ENCODE measurements at places on chromosomes 4 and X.
A peak's percentile ranks its signal among the peaks of the same experiment; 100 is the strongest.

DNA sequence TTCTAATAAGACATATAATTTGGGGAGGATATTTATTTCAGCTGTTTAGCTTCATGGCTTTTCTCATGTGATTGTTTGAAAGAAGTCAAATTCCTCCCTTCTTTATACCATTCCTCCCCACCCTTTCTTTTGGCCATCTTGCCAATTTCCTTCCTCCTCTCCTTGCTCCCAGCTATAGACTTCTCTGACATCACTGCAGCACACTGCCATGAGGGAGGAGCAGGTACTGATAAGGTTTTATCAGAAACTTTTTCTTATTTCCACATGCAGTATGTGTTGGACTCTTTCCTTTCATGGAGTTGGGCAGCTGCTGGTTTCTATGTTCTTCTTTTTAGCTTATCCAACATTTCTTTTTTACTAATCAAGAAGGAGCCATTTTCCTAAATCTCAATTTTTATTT is 481.7 kb upstream of the NR3C2 start:
- no peak for DNase-seq

DNA sequence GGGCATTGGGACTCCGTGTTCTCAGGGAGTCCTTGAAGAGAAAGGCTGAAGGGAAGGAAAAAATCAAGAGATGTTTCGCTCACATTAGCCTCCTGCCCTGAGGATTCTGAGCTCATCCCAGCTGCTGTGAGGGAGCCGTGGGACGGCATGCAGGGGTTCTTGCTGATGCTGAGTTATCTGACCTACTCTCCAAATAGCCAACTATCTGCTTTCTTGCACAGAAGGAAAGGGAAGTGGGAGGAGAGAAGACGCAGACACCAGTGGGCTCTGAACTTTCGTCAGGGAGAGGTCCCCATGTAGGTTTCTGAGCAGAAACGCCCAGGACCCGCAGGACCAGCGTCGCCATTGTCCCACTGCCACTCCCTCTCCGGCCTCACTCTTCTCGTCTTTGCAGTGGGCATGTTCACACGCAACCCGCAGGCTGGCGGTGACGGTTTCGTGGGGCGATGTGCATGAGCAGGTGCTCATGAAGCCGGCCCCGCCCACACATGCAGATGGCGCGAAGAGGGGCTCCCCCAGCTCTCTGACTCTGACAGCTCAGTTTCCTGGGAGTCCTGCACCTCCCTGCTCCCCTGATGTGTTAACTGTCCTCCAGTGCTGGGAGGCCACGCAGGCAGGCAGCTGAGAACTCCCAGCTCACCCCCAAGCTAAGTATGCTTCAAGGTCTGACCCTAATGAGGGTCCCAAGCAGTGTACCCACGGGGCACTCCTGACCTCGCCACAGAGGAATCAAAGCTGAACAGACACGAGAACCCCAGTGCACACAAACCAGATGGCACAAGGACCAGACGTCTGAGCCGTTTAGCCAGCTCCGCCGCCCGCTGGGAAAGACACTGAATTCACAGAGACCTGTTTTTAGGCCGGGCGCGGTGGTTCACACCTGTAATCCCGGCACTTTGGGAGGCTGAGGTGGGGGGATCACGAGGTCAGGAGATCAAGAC is 13.6 kb upstream of the ABLIM2 start:
- no peak for DNase-seq

GRCh38 chr4:54679813-54680212 is 22.1 kb downstream of the KIT start:
- DNase-seq: no peak

DNA sequence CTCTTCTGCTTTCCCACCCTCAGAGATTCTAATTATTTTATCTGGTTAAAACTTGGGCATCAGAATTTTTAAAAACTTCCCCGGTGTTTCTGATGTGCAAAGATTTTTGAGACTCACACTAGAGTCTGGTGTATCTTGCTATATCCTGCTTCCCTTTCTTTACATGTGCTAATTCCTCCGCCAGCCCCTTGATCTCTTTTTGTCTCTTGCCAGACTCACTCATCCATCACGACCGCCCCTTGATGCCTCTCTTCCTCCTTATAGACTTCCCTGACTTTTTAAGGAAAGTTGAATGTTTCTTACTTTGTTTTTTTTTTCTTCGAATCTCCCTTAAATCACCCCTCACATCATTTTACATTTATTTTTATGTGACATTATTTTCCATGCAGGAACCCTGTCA is 274.9 kb upstream of the PITX2 start:
- no peak for DNase-seq

- DNase-seq: no peak
Observed at GRCh38 chrX:7062276-7062675, 85.2 kb upstream of the STS start.

DNA sequence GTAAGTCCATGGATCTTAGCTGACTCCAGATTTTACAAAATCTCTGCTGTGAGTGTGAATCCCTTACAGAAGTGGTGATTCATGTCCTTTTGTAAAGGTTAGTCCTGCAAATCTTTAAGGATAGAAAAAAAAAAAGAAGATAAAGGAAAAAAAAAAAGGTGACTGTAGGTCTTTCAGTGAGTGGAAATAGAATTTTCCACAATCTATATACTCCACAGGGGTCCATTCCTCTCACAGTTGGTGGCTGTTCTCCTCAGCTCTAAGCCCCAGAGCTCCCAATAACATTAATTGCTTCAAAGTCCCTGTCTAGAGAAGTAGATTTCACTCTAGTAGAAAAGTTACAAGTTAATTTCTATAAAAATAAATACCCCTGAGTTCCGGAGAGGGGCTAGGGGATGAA is 189.1 kb downstream of the NDST4 start:
- DNase-seq: no peak

GRCh38 chrX:37314531-37314930 is 34.6 kb upstream of the PRRG1 start:
- DNase-seq: no peak

DNA sequence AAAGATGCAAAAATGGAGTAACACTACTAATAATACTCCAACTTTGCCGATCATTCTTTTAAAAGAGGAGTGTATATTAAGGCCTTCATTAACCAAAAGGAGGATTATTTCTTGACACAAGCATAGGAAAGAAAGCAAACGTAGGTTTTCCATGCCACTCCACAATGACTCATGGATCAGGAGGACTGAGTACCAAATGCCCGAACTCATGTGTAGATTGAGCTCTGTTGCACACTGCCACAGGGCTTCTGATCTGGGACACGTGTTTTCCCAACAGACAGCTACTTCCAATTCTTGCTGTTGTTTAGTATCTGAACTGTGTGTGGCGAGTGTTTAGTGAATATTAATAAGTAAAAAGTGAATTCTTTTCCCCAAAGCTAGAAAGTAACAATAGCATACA is 131.2 kb downstream of the LDB2 start:
- DNase-seq: no peak

DNA sequence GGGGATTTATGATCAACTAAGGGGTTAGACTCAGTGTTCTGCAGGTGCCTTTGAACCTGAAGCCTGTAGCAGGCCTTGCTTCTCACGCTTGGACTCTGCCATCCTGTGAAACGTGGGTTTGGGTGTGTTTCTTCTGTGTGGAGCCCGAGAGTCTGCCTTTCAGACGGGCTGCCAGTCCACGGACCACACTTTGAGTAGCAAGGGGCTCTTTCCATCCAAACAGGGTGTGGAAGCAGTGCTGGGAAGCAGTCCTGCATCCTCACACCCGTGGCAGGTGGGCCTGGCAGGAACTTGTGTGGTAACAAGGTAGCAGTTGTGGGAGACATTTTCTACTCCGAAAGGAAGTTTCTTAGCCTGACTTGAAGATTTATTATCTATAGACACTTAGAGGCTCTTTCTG is 22.7 kb downstream of the RGS12 start:
- DNase-seq: no peak

DNA sequence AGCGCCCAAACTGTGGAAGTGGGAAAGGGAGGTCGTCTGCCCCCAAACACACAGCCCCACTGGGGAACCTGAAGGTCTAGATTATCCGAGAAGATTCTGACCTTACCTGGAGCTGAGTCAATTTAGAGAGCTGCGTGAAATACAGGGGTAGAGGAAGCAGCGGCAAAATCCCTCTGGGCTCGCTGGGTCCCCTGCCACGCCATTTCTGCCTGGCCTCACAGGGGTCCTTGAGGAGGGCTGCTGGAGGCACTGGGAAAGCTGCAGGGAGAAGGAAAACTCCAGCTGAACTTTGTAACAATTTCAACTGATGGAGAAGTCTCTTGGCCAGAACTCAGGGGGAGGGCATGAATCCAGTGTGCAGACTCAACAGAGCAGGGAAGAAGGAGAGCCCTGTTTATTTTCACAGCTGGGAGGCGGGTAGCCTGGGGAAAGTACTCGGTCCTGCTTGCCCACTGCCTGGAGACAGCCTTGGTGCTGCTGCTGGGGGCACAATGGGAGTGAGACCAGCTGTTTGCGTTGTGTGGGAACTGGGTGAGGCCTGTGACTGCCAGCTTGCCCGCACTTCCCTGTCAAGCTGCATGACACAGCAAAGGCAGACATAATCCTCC is 93.2 kb upstream of the MAPK10 start:
- no peak for DNase-seq

- no peak for DNase-seq
Observed at GRCh38 chr4:185849664-185850550, 37.9 kb upstream of the SORBS2 start.

DNA sequence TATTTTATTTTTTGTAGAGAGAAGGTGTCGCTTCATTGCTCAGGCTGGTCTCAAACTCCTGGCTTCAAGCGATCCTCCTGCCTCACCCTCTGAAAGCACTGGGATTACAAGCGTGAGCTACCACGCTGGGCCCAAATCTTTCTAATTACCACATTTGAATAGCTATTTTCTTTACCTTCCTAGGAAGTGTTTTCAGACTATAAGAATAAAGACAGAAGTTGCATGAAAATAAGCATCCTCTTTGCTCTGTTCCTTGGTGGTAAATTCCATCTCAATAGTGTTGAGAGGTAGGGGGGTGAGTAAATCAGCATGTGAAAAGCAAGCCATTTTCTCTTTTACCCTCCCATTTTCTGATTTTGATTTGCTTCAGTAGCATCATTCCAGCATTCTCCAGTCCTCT is 122.4 kb downstream of the LARP7 start:
- DNase-seq: no peak

GRCh38 chr4:77994194-77994721 is 62.9 kb upstream of the FRAS1 start:
- DNase-seq: no peak

DNA sequence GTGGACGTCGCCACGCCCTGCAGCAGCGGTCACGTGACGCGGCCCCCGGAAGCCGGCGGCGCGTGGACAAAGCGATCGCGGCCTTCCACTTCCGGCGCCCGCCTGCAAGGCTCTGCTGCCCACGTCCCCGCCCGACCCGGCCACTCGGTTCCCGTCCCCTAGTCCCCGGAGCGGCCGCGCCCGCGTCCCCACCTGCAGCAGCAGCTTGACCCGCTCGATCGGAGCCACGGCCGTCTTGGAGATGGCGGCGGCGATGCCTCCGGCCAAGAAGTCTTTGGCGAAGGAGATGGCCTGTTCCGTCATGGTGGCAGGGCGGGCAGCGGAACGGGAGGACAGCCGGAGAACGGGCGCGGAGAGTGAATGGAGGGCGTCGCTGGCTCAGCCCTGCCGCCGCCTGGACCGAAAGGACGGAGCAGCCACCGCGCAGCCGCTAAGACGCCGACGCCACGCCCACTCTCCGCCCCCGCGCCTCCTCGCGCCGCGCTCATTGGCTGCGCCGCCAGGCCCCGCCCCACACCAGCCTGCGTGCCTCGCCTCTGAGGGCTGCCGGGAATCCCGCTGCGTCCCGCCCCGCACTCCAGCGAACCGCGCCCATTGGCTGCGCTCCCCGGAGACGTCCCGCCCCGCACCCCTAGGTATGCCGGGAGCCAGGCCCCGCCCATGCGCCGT is at the start of gene SLC25A6:
TSS of gene SLC25A6 (minus strand) at position 407 of the 669 bp plus-strand sequence. CDS start at position 303, 104 bp downstream.
- peak; percentile 100 for DNase-seq

DNA sequence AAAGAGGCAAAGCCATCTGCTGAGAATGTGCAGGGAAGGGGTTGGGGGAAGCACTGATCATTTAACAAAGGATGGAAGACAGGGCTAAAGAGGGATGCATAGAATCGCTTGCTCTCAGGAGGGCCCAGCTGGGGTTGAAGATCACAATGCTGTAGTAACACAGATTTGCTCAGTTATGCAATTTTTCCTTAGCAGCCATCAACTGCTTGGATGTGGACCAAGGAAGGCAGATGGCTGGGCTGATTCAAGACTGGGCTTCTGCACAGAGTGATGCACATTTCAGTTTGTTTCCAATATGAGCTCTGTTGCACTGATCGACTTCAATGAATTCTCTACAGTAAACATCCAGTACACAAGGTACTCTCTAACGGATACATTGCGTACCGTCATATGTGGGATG is 127.8 kb upstream of the TBL1X start:
- no peak for DNase-seq

- DNase-seq: no peak
Observed at GRCh38 chr4:17120761-17121160, 222.3 kb upstream of the LDB2 start.

DNA sequence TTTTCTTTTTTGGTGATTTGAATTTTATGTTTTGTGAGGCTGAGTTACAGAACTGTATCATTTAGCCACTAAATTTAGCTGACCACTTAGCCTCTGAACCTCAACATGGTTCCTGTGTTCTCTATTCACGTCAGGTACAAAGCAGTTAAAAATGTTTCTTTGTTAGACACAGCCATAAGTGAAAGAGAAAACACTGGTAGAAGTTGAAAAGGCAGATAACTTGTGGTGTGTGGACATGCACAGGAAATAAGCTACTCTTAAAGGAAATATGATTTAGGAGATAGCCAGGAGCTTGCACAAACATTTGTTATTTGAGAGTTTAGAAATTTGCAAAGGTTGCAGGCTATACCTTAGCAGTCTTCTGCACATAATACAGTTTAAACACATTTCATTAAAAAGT is 171.0 kb upstream of the RPS6KA3 start:
- DNase-seq: no peak

DNA sequence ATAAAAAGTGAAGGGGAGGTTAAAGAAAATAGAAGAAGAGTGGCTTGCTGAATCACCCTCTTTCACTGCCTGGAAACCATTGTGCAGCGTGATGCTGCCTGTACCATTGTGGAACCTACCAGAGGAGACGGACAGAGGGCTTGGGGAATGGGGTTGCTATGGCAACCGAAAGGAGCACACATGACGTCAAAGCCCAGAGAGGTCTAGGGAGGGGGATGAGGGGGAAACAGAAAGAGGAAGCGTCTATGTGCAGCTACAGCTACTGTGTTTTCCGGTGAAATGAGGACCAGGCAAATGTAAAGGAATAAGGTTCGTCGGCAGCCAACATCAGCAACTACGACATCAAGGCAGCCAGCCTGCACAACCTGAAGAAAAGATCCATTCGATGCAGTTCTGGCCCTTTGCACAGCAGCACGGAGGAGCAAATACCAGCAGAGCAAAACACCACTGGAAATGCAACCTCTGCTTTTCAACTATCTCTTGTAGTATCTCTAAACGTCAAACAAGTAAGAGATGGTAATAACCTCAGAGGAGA is at the start of gene MAPK10:
TSS of gene MAPK10 (minus strand) at position 110 of the 535 bp plus-strand sequence.
- DNase-seq: peak; percentile 56

Data from activated CD8-positive, alpha-beta memory T cell treated with anti-CD3 and anti-CD28 coated beads for 24 hours (primary cell).